ENCODE measurements at places on chromosomes 5 and 9.

GRCh38 chr5:173228639-173229381, 6.2 kb downstream of the NKX2-5 start:
- no peak for DNase-seq

DNA sequence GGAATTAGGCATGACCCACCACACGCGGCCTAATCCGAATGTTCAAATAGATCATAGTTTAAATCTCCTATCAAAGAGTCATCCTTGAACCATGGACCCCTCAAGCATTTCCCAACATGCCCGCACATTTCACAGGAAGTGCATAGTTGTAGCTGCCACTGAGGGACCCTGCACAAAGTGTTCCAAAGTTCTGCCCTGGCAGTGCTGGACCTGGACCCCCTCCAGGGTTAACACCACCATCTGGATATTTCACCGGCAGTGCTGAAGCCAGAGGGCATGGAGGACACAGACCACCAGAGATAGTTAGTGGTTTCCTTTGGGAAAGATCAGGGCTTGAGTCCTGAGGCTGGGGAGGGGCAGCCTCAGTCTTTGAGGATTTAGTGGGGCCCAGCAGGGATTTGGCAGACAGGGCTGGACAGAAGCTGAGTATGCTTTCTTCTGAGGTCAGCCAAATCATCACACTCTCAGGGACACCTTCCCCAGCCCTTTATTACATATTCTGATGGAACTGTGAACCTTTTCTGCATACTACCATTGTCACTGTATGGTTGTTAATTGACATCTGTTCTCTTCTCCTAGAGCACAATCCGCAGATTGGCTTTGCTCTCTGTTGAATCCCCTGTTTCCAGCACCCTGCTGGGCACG, 143.6 kb upstream of the EFNA5 start:
- no peak for DNase-seq

- DNase-seq, result no peak
Observed at GRCh38 chr9:99735041-99735440, 86.6 kb upstream of the NR4A3 start.

DNA sequence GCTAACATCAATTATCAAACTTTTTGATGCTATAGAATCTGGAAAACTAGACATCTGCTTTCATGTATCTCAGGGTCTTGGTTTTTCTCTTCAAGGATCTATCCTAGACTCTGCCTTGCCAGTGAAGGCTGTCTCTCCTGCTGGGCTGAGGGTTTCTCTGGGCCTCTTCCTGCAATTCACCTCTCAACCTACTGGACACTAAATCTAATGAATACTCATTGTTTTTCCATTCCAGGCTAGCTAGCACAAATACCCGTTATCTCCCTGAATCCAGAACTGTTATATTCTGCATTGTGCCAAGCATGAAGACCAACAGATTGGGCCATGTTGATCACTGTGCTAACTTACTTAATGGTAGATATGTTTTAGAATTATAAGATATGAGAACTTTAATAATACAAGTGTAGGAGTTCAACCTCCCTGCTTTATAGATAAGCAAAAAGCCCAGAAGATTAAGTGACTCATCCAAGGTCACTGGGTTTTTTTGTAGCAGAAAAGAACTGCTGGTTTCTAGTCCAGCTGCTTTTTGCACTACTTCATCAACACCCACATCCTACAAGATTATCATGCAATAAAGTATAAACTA, 56.5 kb upstream of the RNF38 start:
- no peak for DNase-seq

DNA sequence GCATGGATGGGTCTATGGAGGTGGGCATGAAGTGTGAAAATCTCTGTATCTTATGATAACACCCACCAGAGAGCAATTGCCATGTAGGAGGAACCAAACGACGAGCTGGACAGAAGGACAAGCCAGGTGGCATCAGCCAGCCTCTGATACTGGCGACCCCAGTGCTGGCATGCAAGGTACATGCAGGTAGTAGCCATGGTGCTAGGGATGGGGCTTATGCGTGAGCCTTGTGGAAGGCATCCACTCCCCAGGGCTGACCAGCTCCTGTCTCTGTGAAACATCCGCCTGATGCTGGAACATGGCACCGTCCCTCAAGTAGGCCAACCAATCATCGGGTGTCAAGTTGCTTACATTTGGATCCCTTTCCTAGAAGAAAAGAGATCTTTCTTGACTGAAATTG, 412.9 kb downstream of the GADD45G start:
- no peak for DNase-seq

DNA sequence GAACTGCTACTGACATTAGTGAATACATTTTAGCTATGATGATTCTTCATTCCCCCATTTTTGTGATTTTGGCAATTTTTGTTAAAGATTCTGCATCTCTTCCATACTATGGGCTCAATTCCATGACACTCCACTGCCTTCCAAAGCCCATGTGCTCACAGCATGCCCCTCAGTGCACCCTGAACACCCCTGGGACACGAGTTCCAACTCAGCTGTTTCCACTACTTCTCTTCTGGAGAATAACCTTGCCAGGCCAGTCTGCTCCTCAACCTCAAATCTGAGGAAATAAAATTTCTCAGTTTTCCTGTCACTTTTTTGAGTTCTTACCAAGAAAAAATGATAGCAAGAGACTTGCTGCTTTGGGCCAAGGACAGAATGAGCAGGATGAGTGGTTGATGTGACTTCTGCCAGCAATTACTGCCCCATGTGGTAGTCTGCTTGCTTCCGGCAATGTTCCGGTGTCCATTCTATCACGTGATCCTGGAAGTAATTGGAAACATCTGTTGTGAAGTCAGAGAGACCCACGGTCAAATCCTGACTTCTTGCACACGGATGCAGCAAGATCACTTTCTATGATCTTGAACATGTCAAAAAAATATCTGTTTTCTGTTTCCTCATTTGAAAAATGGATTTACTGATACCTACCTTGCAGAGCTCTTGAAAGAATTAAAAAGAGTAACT, 58.3 kb downstream of the EGFLAM start:
- DNase-seq, result no peak

DNA sequence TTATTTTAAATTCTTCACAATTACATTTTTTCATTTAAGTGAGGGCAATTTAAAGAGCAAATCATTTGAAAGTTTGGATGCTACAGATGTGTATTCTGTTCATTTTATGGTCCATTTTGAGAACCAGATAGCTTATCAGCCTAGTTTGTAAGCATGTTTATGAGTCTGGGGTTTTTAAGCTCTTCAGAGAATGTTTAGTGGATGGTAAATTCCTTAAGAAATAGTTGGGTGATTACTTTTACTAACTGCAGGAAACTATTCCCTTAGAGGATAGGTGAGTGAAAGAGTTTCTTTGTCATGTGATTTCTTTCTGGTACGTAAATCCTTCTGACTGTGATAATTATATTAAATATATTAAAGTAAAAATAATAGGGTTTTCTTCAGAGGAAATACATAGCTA, 17.6 kb downstream of the RASGRF2 start:
- DNase-seq, result no peak

GRCh38 chr5:155953335-155953734, 373.6 kb upstream of the SGCD start:
- DNase-seq, result no peak

GRCh38 chr9:136675477-136676296, 11.6 kb downstream of the AGPAT2 start:
- no peak for DNase-seq

GRCh38 chr5:165627548-165628170, 2122.2 kb downstream of the MAT2B start:
- no peak for DNase-seq

DNA sequence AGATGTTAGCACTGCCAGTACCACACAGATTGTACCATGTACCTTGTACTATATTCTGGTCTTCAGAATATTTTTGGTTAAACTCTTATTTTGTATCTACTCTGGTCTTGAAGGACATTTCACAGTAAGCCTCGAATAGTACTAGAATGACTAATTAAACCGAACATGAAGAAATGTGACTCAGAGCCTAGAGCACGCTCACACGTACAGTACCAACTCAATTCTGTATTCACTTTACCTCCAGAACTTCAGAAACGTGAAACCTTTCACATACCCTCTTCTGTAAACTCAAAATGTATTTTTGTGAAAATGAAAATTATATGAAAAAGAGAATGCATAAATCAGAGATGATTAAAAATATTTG, 112.8 kb downstream of the MVB12B start:
- no peak for DNase-seq

DNA sequence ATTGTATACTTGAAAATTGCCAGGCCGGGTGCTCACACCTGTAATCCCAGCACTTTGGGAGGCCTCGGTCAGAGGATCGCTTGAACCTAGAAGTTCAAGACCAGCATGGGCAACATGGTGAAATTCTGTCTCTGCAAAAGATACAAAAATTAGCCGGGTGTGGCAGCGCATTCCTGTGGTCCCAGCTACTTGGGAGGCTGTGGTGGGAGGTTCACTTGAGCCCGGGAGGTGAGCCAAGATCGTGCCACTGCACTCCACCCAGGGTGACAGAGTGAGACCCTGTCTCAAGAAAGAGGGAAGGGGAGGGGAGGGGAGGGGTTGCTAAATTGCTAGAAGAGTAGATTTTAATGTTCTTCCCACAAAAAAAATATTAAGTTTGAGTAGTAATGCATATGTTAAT, 53.2 kb downstream of the FNBP1 start:
- no peak for DNase-seq

- no peak for DNase-seq
Observed at GRCh38 chr9:93031629-93032430, 26.7 kb upstream of the SUSD3 start.

- no peak for DNase-seq
Observed at GRCh38 chr9:134968823-134969090, 51.0 kb upstream of the FCN1 start.

GRCh38 chr9:100671898-100672297, 94.0 kb downstream of the CAVIN4 start:
- DNase-seq, result no peak
